Cortex of kidney (tissue), 1 donor: ENCODE measurements at places on chromosomes 6 and 20.

- DNase-seq = no peak
Observed at GRCh38 chr20:45420125-45420524, 4.2 kb downstream of the PIGT start.

- DNase-seq = no peak
Observed at GRCh38 chr20:19929012-19929360, 88.2 kb upstream of the NAA20 start.

- DNase-seq = no peak
Observed at GRCh38 chr20:50930976-50931305, 296 bp downstream of the ADNP start.

DNA sequence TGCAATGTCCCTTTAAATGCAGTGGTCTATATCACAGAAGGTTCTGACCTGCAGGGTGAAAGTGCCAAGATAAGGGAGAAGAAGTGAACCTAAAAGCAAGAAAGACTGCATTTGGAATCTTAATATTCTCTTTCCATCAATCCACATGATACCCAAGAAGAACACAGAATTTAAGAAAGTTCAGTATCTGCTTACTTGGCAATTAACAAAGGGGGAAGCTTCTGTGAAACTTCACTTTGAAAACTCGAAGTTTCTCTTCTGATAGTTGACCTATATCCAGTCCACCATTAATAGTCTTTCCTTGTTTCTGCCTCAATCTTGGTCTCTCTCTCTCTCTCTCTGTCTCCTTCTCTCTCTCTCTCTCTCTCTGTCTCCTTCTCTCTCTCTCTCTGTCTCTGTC lies 592.0 kb downstream of the UTRN start:
- no peak for DNase-seq

DNA sequence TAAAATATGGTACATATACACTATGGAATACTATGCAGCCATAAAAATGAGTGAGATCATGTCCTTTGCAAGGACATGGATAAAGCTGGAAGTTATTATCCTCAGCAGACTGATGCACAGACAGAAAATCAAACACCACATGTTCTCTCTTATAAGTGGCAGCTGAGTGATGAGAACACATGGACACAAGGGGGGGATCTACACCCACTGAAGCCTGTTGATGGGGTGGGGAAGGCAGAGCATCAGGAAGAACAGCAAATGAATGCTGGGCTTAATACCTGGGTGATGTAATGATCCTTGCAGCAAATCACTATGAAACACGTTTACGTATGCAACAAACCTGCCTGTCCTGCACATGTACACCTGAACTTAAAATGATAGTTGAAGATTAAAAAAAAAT lies 71.3 kb downstream of the MANEA start:
- no peak for DNase-seq

DNA sequence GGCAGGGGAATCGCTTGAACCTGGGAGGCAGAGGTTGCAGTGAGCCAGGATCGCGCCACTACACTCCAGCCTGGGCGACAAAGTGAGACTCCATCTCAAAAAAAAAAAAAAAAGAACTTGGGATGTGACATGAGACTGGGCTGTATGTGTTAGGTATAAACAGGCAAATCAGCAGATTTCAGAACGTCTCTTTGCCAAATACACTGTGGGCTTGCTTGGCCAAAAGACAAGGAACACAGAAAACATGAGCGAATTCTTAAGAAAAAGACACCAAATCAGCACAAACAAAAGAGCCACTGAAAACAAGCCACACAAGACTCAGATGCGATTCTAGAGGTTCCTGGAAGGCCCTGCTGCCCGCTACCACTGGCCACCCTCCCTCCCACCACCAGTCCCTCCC lies 12.5 kb downstream of the ETV7 start:
- no peak for DNase-seq

DNA sequence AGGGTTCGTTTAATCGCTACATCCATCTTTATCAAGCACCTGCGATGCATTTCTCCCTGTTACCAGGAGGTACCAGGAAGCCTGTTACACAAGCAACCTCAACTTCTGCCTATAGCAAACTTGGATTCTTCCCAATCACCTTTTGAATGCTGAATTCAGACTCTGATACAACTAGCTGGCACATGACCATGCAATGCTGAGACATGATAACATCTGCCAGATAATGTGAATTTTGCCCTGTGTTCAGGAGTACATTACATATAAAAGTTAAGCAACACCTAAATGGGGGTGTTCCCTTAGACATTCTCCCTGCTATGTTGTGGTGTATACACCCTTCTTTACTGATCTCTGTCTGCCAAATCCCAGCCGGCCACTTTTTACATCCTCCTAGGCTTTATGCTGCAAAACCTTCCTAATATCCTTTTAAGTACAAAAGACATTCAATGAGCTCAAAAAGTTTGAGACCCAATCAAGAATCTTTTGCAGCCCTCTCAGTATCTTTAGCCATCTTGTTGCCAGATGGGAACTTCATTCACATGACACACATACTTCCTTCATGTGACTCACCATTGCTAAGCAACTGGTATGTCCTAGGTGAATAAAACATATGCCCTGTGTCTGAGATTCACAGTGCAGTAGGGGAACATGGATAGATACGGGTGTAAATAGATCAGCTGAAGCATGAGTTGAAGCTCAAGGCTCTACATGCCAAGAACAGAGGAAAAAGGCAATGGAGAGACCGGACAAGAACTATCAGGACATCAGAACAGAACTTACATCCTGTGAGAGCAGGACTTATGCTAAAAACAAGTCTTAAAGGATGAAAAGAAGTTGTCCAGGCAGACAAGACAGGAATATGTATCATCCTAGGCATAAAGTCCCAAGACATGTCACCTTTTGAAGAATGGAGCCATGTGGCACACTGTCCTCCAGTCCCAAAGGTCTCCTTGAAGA lies 84.3 kb downstream of the ZHX3 start:
- DNase-seq = no peak

DNA sequence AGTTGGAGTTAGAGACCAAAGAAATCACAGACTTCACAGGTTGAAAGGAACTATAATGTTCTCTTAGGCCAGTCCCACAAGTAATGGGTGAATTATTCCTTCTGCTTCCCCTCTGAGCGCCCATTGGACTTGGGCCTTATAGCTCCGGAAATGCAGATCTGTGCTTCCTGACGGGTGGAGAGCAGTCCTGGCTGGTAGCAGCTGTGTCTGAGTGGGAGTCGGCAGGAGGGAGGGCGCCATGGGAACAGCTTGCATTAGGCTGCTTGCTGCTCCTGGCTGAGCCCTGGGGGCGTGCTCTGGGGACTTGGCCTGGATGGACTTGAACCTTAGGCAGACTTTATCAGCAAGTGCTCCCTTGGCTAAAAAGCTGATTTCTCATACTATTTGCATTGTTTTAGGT lies 18.4 kb upstream of the NUP153 start:
- no peak for DNase-seq

GRCh38 chr20:23874747-23875146 lies 4.8 kb downstream of the CST5 start:
- DNase-seq = no peak

- no peak for DNase-seq
Observed at GRCh38 chr20:56414842-56415765, 3.0 kb downstream of the CASS4 start.

- DNase-seq = no peak
Observed at GRCh38 chr20:24831232-24831631, 117.8 kb upstream of the CST7 start.
